ENCODE measurements at places on chromosomes 13 and 19. TPM values are rescaled to one million over a fixed set of nuclear protein-coding genes. Genes with fewer than 3 reads are reported as not detected.
A peak's percentile ranks its signal among the peaks of the same experiment; 100 is the strongest.

C5AR1 gene
- 16.6 TPM for total RNA-seq

FCGBP gene
- total RNA-seq = 325 TPM

PLPP2 gene
- 6.7 TPM for total RNA-seq

PROSER3 gene
- total RNA-seq = 11.9 TPM

ONECUT3 gene
- total RNA-seq = not detected

- no peak for DNase-seq
- H3K4me1 ChIP-seq = no peaks in the 10 kb centered on the region
- H3K27me3 ChIP-seq = no peaks in the 10 kb centered on the region
- no peak overlapping the region for H3K4me3 ChIP-seq
These were observed 67.8 kb downstream of the DGKH start for GRCh38 chr13:42116225-42116624.

GRCh38 chr13:44030615-44031014, 150.9 kb downstream of the LACC1 start:
- no peak overlapping the region for H3K27ac ChIP-seq
- H3K4me1 ChIP-seq = no peaks in the 10 kb centered on the region
- H3K36me3 ChIP-seq = no peaks in the 10 kb centered on the region
- H3K27me3 ChIP-seq = peaks cover 4% of the 10 kb centered on the region
- no peak for DNase-seq

DNA sequence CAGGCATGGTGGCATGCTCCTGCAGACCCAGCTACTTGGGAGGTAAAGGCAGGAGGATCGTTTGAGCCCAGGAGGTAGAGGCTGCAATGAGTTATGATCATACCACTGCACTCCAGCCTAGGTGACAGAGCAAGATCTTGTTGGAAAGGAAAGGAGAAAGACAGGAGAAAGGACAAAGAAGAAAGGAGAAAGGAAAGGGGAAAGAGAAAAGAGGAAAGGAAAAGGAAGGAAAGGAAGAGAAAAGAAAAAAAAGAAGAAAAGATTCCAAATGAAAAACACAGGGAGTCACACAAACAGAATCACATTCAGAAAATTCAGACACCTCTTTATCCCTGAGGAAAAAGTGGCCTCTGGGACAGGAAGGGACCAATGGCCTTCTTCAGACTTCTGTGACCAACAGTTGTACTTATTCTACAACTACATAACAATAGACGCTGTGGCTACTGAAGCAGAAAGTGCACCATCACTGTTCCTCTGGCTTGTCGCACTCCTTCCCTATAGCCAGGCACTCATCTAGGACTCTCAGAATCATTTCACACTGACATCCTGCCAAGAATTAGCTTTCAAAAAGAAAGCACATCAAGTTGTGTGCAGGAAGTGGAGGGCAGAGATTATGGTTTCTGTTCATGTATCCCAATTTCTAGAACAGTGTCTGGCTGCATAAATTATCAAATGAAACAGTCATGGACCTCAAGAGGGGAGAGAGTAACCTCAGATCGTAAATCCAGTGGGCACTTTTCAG, 5.9 kb downstream of the MTMR6 start:
- peaks cover 31% of the 10 kb centered on the region for H3K4me1 ChIP-seq
- H3K36me3 ChIP-seq = no peaks in the 10 kb centered on the region

GRCh38 chr19:58033741-58034476, at the start of gene ZSCAN1:
ZSCAN1 (plus strand) TSS chr19:58034025; CDS start chr19:58037837, 3,812 bp downstream.
- H3K4me3 ChIP-seq = peak within 1 kb of the TSS; percentile 48
- no peaks in the 10 kb centered on the region for H3K36me3 ChIP-seq
- no peaks in the 10 kb centered on the region for H3K4me1 ChIP-seq
- DNase-seq = peak; percentile 85

GRCh38 chr19:49097453-49098288, 12.4 kb downstream of the SNRNP70 start:
- no peaks in the 10 kb centered on the region for H3K27me3 ChIP-seq
- peak; percentile 82 for DNase-seq
- H3K27ac ChIP-seq = peak overlapping the region; percentile 12
- H3K4me3 ChIP-seq = no peak overlapping the region
- H3K36me3 ChIP-seq = no peaks in the 10 kb centered on the region
- peaks cover 9% of the 10 kb centered on the region for H3K4me1 ChIP-seq

- H3K27me3 ChIP-seq = no peaks in the 10 kb centered on the region
- peaks cover 25% of the 10 kb centered on the region for H3K36me3 ChIP-seq
- H3K4me1 ChIP-seq = no peaks in the 10 kb centered on the region
- no peak overlapping the region for H3K4me3 ChIP-seq
- no peak overlapping the region for H3K27ac ChIP-seq
These were observed 29.6 kb downstream of the CAPS start for GRCh38 chr19:5943623-5944022.

DNA sequence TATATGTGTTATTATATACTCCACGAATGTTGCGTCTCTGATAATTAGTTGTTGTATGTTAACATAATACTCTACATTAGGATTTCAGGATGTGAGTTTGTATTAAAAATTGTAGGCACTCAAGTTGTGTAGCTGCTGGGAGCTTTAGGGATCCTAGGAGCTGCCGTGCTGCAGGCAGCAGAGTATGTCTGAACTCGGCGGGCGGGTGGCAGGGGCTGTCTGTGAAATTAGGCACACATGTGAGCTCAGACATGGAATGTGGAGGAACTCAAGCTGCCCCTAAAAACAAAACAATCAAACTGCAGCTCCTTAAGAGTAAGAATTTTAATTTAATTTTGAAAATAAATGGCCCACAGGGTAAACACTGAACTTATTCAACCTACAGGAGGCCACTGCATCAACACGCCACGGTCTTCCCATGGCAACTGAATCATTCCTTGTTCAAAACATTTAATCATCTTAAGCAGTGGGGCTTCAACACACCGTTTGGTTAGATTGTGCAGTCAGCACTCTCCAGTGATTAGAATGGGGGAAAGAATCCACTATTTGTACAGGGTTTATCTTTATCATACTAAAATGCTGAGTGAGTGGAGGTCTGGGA, 22.7 kb downstream of the SERTM1 start:
- no peaks in the 10 kb centered on the region for H3K4me1 ChIP-seq
- H3K27me3 ChIP-seq = no peaks in the 10 kb centered on the region
- no peak overlapping the region for H3K4me3 ChIP-seq
- no peaks in the 10 kb centered on the region for H3K36me3 ChIP-seq
- no peak overlapping the region for H3K27ac ChIP-seq
- no peak for DNase-seq

DNA sequence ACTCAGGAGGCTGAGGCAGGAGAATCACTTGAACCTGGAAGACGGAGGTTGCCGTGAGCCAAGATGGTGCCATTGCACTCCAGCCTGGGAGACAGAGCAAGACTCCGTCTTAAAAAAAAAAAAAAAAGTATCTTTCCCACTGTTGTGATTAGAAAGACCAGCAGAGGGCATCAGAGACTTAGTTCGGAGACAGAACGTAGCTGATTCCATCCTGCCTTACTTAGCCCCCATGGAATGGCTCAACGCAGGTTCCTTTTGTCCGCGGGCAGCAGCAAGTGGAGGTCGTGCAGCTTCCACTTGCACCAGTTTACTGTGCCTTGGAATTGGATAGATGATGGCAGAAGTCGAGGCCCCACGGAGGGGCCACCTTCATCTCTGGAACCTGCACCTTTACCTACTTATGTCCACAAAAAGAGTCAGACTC, 8.1 kb downstream of the TIMM29 start:
- H3K4me3 ChIP-seq = no peak overlapping the region
- peaks cover 5% of the 10 kb centered on the region for H3K36me3 ChIP-seq
- no peaks in the 10 kb centered on the region for H3K4me1 ChIP-seq
- DNase-seq = peak; percentile 73
- no peak overlapping the region for H3K27ac ChIP-seq

DNA sequence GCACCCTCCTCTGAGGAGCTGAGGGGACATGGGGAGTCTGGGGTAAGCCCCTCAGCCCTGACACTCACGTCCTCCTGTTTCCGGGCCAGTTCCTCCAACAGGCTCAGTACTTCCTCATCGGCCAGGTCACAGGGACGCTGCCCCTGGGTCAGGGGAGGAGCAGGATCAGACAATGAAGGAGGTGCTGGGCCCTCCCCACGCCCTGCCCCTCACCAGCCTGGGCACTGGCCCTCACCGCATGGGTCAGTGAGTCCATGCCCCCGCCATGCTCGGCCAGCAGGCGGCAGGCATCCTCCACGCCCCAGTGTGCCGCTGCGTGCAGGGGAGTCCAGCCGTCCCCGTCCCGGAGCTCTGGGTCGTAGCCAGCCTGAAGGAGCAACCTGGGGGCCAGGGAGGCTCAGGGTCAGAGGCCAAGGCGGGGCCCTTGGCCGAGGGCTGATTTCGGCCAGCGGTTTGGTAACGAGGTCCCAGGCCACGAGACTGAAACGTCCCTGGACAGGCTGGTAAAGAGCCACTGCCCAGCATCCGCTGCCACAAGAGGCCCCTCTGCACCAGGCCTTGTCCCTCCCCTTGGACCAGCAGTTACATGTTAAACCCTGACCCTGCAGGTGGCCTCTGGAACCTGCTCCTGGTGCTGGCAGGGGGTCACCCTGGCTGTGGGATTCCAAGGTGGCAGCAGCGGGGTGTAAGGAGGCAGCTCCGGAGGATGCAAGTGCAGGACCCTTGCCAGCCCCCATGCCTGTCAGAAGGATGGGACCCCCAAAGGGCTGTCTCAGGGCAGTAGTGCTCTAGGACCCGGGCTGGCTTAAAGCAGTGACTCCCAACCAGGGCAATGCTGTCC, 18.5 kb downstream of the PPP1R12C start:
- H3K4me3 ChIP-seq = no peak overlapping the region
- no peaks in the 10 kb centered on the region for H3K27me3 ChIP-seq
- H3K36me3 ChIP-seq = no peaks in the 10 kb centered on the region
- DNase-seq = no peak
- no peak overlapping the region for H3K27ac ChIP-seq
- H3K4me1 ChIP-seq = no peaks in the 10 kb centered on the region

- H3K36me3 ChIP-seq = no peaks in the 10 kb centered on the region
- no peak for DNase-seq
- H3K27me3 ChIP-seq = no peaks in the 10 kb centered on the region
- H3K4me1 ChIP-seq = no peaks in the 10 kb centered on the region
- no peak overlapping the region for H3K27ac ChIP-seq
These were observed 120.7 kb downstream of the TRPC4 start for GRCh38 chr13:37748913-37749312.

GRCh38 chr13:72199640-72200039, 332.6 kb upstream of the DACH1 start:
- no peak overlapping the region for H3K27ac ChIP-seq
- no peaks in the 10 kb centered on the region for H3K27me3 ChIP-seq
- H3K4me3 ChIP-seq = no peak overlapping the region
- no peaks in the 10 kb centered on the region for H3K4me1 ChIP-seq

DNA sequence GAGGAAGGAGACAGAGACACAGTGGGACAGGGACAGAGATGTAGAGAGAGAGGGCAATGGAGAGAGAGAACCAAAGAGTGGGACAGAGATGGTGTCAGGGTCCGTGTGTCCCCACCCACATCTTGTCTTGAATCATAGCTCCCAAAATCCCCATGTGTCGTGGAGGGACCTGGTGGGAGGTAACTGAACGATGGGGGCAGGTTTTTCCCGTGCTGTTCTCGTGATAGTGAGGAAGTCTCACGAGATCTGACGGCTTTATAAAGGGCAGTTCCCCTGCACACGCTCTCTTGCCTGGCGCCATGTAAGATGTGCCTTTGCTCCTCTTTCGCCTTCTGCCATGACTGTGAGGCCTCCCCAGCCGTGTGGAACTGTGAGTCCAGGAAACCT, 7.5 kb upstream of the PLA2G4C start:
- no peak for DNase-seq
- no peak overlapping the region for H3K27ac ChIP-seq
- no peaks in the 10 kb centered on the region for H3K36me3 ChIP-seq

GRCh38 chr13:89937420-89937819, 1410.1 kb upstream of the MIR17HG start:
- H3K36me3 ChIP-seq = no peaks in the 10 kb centered on the region
- no peaks in the 10 kb centered on the region for H3K27me3 ChIP-seq

- no peaks in the 10 kb centered on the region for H3K36me3 ChIP-seq
- H3K4me3 ChIP-seq = no peak overlapping the region
- H3K27ac ChIP-seq = no peak overlapping the region
- peak; percentile 97 for DNase-seq
These were observed 5.3 kb downstream of the DENND1C start for GRCh38 chr19:6476155-6476895.

GRCh38 chr13:110283736-110284517, 23.0 kb downstream of the COL4A1 start:
- H3K4me3 ChIP-seq = no peak overlapping the region
- H3K27ac ChIP-seq = no peak overlapping the region
- H3K27me3 ChIP-seq = no peaks in the 10 kb centered on the region
- H3K4me1 ChIP-seq = no peaks in the 10 kb centered on the region
- no peaks in the 10 kb centered on the region for H3K36me3 ChIP-seq
- no peak for DNase-seq

- peak overlapping the region; percentile 79 for H3K27ac ChIP-seq
- no peaks in the 10 kb centered on the region for H3K27me3 ChIP-seq
- no peaks in the 10 kb centered on the region for H3K36me3 ChIP-seq
These were observed 24.6 kb upstream of the ZNF846 start for GRCh38 chr19:9793071-9793591.

DNA sequence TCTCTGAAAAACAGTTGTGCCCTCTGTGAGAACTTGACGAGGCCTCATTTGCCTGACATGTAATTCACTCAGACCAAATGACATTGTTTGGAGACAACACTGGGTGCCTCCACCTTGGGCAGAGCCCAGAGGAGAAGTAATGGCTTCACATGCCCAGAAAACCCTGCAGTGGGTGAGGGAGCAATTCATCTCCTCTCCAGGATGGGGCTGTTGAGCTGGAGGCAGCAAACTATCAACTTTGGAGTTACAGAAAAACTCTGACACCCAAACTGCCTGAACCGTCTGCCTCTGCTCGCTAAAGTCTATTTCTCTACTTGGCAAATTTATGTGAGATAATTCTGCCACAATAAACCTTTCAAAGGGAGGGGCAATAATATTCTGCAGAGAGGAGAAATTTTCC, 146.9 kb downstream of the DCLK1 start:
- no peak overlapping the region for H3K27ac ChIP-seq
- no peak for DNase-seq
- no peak overlapping the region for H3K4me3 ChIP-seq
- no peaks in the 10 kb centered on the region for H3K36me3 ChIP-seq
- peaks cover 9% of the 10 kb centered on the region for H3K27me3 ChIP-seq
- H3K4me1 ChIP-seq = no peaks in the 10 kb centered on the region

DNA sequence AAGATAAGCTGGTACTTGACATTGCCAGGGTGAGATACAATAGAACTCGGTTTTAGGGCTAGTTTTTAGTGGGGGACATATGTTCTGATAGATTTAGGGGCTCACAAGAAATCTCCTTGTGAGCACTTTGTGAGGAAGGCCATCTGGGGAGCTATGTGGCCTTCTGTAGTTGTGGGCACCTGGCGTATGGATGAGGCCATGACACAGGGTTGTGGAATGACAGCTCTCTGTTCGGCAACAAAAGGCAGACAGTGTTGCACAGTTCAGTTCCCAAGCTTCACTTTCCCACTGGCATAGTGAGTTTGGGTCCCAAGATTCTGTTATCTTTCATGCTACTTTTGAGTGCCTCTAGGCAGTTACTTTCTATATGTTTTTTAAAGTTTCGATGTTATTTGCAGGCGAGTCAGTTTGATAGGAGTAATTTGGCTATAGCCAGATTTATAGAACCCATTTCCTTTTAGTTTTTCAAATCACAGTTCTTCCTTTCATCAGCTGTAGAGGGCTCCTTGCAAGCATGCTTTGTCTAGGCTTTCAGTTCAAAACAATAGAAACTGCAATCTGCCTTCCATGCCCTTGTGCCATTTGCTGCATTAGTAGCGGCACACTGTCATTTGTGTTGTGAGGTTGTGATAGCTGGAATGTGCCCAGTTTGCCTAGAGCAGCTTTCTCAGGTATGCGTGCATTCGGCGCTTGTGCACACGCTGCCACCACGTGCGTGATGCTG, 70.6 kb upstream of the TEX29 start:
- peak overlapping the region; percentile 70 for H3K27ac ChIP-seq
- DNase-seq = no peak
- H3K4me1 ChIP-seq = peaks cover 31% of the 10 kb centered on the region
- no peaks in the 10 kb centered on the region for H3K27me3 ChIP-seq
- no peaks in the 10 kb centered on the region for H3K36me3 ChIP-seq

Data from adrenal gland (tissue), 19 donors.